Calu3 (cell line): ENCODE measurements at places on chromosomes 12 and 14.

DNA sequence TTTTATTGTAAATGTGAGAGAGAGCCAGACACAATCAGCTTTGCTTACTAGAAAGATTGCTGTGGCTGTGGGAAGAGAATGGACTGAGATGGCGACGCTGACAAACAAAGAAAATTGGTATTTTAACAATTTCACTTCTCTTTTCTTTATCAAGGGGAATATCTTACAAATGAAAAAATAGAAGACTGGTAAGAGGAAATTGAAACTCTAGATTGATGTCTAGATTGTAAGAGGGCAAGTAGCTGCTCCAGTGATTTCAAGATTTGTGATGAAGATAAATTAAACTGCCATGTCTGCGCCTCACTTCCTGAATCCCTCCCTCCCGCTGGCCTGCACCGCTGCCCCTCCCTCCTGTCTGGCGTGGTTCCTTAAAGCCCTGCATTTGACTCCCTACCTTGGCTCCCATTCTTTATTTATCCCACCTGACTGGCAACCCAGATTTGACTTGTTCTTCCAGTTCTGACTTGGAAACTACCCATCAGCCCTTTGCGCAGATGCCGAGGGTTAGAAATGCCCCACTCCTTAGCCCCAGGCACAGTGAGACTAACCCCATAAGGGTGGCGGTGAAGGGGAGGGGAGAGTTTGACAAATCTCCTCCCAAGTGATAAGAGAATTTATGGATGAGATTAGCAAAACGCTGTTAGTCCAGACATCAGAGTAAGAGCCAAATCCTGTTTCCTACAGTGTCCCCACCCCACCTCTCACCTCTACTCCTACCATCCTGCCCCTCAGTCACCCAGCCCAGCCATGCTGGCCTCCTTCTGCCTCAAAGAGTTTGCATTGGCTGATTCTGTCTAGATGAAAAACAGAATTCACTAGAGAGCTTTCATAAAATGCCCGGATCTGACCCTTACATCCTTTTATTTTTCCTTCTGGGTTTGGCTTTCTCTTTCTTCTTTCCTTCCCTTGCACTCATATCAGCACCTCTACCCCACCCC is 125.3 kb upstream of the ATF7IP start:
- peak; percentile 79 for DNase-seq

DNA sequence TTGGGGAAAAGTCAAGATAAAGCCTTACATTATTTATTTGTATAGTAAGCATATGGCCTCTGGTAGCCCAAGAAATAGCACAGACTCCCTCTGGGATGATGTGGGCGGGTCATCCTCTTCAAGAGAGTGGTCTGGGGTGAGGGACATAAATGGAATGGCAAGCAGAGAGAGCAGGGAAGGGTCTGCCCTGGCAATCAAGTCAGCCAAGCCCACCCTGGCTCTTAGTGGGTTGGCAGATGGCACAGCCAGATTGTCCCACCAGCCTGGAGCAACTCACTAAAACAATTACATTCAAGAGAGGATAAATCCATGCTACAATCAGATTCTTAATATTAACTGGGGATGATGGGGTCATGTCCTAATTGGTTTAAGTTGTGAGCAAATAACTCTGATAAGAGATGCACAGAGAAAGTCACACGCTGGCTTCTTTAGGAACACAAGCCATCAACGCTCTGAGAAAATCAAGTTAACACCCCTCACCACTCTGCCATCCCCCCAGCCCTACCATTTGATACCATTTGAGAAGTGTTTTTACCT is 2.8 kb upstream of the PELI2 start:
- DNase-seq = no peak

- DNase-seq = no peak
Observed at GRCh38 chr12:27970401-27971120, 2.0 kb downstream of the PTHLH start.

GRCh38 chr12:27340971-27341370 is 8.3 kb downstream of the BMAL2 start:
- DNase-seq = no peak

GRCh38 chr14:36974985-36975384 is 197.4 kb downstream of the SLC25A21 start:
- no peak for DNase-seq

DNA sequence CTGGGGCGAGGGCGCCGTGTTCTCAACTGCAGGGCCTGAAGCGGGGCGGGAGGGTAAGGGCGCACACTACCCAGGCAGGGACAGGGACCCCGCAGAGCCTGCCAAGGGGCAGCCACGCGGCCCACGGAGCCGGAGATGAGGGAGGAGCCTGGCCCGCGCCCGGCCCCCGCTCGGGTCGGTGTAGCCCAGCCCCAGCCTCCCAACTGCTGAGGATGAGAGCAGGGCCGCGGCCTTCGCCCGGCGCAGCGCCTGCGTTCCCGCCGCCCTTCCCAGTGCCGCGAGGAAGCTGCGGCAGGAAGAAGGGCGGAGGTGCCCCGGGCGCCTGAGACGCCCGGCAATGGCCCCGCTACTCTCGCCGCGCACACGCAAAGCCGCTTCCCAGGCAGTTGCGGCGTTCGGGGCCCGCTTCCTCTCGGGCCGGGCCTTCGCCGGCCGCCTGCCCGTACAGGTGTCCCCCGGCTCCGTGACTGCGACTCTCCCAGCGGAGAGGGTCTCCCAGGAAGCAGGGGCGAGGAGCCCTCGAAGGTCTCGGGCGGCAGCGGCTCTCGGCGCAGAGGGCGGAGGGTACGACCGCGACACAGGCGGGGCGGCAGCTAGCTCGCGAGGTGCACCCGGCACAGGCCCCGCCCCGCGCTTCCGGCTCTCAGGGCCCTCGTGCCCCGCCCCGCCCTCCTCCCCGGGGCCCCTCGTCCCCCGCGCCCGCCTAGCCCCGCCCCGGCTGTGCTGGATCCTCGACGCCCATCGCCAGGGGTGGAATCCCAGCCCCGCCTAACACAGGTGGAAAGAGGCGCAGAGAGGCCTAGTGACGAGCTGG is 24.8 kb upstream of the YY1 start:
- peak; percentile 92 for DNase-seq

- no peak for DNase-seq
Observed at GRCh38 chr12:13979772-13980378, 1.5 kb downstream of the GRIN2B start.
